ENCODE measurements at places on chromosomes 5 and 9. TPM values are rescaled to one million over a fixed set of nuclear protein-coding genes. Genes with fewer than 3 reads are reported as not detected.

ANXA2R gene
- 0.61 TPM for polyA plus RNA-seq

C5orf52 gene
- polyA plus RNA-seq: not detected

IGFBPL1 gene
- not detected for polyA plus RNA-seq

NAIP gene
- 2.7 TPM for polyA plus RNA-seq

FIBCD1 gene
- polyA plus RNA-seq: 7.2 TPM

EIF4EBP3 gene
- polyA plus RNA-seq: 3.1 TPM

HSPB3 gene
- polyA plus RNA-seq: 5.3 TPM

DND1 gene
- polyA plus RNA-seq: 0.21 TPM

TXNDC8 gene
- not detected for polyA plus RNA-seq
